GM03348 (cell line): ENCODE measurements at places on chromosomes 1 and 21.

DNA sequence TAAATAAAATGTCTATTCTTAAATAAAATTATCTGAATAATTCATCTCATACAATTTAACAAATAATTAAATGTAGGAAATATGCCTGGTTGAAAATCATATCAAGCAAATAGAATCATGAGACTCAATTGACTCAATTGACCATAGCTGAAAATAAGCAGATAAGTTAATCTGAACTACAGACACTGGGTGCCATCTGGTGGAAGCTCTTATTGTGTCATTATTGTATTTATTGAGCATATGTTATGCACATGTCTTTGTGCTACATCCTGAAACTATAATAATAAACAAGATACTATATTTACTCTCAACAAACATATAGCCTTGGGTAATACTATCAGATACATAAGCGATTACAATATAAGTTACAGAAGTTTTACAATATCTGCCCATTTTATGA, 41.0 kb downstream of the BRINP3 start:
- no peak for DNase-seq

- DNase-seq: no peak
Measured at GRCh38 chr1:111211921-111212320, 11.5 kb upstream of the DENND2D start.

GRCh38 chr1:172344444-172344843, 76.0 kb upstream of the C1orf105 start:
- DNase-seq: no peak

DNA sequence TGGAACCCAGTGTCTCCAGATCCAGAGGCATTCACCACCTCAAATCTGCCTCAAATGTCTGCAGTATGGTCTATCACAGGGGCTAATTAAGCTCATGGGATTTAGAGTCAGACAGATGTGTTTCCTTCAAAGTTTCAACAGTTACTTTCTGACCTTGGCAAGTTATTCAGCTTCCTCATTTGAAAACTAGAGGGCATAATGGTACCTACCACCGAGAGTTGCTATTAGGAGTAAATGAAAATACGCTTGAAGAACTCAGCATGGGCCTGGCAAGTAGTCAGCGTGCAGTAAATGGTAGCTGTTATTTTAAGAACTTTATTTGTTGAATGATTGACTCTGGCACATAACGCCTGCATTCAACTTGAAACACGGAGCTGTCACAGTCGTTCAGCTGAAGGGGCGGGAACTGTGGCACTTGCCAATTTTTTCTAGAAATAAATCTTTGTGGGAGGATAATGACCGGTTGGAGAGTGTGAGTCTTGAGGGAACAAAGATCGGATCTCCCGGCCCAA, 1.2 kb upstream of the CAP1 start:
- DNase-seq: peak; percentile 16

DNA sequence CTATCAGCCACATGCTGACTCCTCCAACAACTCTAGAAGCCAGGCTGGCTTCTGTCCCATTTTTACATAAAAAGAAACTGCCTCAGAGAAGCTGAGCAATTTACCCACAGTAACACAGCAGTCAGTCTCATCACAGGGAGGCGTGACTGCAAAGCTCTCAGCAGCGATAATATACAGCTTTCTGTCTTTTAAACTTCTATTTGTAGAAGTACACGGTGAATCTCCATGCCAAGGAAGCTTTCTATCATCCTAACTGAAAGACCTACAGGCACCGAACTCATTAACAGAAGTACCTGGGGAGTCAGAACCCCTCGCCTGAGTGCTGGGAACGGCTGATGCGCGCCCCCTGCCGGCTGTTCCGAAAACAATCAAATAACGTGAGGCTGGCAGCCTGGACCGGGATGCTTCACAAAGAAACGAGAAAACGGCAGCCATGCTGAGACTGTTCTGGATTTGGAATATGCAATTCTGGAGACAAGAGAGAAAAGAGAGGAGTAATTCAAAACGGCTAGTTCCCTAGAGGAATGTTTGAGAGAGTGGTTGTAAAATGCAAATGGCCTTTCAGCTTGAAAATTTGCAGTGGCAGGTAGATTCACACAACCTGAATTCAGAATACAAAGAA, 43.5 kb upstream of the RAB4A start:
- peak; percentile 88 for DNase-seq

DNA sequence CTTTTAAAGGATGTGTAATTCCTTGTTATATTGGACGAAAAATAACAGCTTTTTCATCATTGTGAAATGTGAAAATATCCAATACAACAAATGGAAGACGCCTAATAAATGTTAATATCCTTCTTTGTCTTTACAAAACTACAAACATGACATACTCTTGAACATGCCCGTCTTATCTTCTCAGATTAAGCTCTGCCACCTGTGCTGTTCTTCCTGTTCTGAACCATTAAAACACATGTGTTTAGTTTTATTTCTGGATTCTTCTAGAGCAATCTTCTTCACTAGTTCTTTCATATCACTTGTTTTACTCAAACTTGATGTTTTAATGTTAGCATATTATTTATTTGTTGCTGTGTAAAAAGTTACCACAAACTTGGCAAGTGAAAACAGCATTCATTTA, 147.0 kb downstream of the CLEC20A start:
- no peak for DNase-seq

DNA sequence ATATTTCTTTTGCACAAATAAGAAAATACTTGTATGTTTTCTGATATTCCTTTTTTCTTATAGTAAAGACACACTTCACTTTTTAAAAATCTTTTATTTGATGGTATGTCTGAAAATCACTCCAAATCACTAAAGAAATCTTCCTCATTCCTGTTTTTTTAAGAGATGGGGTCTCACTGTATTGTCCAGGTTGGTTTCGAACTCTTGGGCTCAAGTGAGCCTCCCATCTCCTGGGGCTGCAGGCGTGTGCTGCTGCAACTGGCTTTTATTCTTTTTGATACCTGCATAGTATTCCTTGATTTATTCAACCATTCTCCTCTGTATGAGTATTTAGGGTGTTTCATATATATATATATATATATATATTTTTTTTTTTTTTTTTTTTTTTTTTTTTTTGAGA, 88.1 kb downstream of the OSBPL9 start:
- DNase-seq: no peak

DNA sequence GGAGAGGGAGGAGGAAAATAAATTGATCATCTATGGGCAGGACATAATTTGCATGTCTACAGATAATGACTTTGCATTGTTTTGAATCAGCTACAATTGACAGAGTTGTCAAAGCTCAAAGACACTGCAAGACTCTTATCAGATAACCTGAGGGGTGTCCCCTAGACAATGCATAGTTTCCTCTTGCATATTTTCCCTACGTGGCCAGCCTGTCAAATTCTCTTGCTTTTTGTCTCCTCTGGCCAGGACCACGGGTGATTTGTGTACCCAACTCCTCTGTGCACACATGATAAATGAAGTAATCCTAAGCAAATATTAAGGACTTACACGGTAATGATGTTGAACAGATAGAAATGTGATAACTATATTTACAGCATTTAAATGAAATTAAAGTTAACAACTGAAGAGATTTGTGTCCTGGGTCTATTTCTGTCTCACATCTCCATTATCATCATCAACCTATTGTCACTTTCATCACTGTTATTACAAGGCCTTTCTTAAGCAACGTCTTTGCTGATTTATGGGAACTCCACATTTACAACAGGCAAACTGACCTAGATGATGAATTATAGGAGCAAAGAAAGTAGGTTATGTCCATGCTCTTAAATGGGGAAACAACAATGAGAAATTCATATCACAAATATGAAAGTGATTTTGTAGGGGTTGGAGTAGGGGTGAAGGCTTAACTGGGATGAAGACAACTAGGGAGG, 18.8 kb downstream of the BATF3 start:
- DNase-seq: no peak

DNA sequence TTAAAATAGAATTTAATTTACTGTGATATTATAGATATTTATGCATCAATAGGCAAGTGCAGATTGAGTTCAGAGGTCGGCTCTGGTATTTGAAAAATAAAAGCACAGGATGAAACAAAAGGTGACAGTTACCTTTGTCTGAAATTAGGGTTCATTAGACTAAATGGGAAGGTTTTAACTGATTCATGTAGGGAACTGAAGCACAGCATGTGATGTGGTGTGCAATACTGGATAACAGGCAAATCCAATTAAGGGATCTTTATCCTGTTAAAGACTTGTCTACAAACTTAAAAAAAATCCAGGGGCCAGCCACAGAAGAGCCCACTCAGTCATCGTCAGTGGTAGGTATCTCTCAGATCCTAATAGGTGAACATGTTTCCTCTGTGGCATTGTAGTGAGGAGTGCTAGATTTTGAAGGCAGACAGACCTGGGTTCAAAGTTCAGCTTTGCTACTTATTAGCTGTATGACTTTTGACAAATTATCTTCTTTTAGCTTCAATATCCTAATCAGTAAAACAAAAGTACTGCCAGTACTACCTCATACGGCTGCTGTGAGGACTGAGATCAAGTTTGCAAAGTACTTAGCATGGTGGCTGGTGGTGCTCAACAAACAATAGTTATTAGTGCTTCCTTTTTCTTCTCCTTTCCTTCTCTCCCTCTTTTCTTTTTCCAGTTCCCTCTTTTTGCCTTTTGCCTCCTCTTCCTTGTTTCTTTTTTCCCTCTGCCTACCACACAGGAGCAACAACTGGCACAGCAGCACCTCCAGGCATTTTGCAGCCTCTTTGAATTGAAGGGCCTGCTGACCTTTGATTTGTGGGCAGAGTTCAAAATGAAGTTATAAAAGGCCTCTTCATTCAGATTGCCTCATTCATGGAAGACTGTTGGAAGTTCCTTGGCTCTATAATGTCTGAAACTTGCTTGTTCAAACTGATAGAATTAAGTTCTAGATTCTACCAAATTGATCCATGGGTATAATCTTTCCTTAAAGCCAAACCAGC, 44.9 kb upstream of the FOXD3 start:
- DNase-seq: no peak

GRCh38 chr1:61631436-61631835, 93.5 kb downstream of the TM2D1 start:
- no peak for DNase-seq

DNA sequence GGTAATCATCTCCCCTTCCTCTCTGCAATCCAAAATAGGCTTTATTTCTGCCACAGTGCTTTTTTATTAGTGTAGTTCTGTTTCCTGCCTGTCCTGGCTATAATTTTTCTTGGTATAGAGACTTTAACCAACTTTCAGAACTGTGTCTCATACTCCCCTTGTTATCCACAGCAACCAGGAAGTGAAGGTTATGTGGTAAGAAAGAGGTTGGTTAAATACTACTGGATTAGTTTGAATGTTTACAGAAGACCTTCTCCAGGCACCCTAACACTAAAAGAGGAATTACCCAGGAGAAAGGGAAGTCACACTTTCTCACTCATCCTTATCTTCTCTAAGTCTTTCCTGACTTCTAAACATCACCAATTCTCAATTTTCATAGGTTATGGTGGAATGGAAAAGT, 17.8 kb upstream of the TNFSF4 start:
- no peak for DNase-seq

DNA sequence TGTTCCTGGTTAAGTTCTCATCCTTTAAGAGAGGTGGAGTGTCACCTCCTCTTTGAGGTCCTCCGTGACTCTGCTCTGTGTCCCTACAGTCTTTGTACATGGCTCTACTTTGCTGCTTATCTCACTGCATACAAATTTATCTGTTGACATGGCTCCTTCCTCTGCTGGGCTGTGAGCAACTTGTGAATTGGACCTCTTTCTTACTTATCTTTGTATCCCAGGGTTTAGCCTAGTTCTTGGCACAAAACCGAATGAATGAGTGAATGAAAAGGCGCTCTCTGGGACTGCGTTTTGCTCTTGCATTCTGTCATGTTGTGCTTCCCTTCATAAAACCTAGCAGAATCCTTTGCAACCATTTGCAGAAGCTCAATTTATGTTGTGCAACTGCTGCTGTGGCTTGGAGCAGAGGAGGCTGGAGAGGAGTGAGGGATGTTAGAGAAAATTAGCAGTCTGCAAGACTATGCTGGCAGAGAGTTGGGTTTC, 12.4 kb downstream of the SLC26A9 start:
- DNase-seq: peak; percentile 24

DNA sequence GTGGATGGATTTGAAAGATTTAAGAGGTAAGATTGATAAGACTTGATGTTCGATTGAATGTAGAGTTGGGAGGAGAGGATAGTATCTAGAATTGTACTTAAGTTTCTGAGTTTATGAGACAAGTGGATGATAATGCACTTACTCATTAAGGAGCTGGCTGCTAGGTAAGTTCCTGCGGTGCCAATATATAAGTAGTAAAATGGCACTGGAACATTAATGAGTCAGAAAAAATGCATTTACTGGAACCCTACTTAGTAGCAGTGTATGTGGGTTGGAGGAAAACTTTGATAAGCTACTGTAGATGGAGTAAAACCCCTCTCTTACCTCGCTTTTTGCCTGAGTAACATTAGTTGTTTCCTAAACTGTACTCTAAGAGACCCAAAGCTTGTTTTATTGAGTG, 68.2 kb downstream of the ZFYVE9 start:
- no peak for DNase-seq

GRCh38 chr1:172090511-172090817, 249.2 kb downstream of the DNM3 start:
- DNase-seq: no peak

GRCh38 chr1:153578490-153578889, 12.8 kb upstream of the S100A2 start:
- peak; percentile 56 for DNase-seq

DNA sequence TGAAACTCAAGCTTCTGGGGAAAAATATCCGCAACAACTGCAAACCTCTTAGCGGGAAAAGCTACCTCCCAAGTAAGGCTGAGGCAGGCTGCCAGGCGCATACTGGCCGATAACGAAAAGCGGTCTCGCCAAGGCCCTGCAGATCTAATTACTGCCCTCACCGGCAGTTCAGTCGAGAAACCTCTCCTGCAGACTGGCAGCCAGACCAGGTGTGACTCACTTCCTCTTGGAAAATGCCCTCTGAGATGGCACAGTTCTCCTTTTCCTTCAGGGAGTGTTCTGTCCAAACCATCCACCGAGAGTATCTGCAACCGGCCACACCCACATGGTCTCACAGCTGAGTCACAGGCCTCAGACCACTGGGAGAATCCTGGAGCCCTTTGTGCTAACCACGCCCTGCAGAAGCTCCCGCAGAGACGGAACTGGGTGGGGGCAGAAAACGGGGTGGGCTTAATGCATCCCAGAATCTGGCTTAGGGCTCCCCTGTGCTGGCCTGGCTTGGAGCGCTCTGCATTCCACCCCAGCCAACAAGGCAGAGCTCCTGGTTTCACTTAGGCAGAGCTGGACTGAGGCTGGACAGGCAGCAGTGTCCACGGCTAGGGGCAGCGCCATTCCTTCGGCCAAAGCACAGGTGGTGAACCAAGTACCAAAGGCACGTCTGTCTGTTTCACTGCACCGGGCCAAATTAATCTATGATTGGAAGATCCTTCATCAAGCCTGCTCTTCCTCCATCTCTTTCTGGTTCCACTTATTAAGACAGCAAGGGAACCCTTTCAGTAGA, 1.2 kb downstream of the S100A10 start:
- peak; percentile 86 for DNase-seq

DNA sequence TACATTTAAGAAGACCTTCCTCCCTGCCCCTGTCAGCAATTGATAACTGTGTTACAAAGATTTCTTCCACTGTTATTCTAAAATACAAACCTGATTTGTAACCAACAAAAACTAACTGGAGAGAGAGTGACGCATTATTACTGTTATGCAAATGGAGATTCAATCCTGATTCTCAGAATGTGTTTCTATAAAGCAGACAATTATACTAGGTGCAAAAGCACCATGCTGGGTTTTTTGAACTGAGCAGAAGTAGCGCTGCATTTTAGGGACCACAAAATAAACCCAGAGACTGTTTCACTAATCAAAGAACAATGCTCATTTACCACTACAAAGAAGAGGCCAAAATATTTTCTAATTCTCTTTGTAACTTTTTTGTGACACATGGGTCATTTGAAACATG, 13.6 kb upstream of the GBP6 start:
- no peak for DNase-seq
